ENCODE measurements at places on chromosomes 5 and 9.

DNA sequence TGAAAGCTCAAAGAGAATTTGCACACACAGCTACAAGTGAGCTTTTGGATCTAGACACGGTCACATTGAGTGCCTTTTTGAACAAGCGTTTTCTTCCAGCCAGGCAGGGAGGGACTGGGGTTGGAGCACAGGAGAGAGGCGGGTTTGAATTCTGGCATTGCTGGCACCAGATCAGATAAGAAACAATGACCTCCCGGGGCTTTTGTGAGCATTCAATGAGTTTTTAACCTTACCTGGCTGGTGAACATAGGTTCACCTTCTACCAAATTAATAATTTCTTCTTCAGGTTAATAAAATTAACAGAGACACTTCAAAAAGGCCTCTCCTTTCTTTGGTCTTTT lies 312.9 kb upstream of the MSX2 start:
- no peak for DNase-seq

DNA sequence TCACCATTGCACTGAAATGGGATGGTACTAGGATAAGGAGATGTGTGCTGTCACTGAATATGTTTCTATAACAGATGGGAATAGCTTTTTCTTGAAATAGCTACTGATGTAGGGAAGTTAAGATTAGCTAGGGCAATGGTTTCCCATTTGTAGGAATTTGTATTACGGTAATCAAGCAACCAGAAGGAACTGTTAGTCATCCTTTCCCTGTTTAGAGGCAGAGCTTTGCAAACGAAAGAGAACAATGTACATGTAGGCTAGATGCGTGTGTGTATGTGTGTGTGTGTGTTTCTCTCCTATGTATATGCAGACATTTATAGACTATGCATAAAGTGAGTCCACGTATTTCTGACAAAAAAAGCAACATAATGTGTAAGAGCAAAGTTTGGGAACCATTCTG lies 171.9 kb upstream of the GRIA1 start:
- no peak for DNase-seq

DNA sequence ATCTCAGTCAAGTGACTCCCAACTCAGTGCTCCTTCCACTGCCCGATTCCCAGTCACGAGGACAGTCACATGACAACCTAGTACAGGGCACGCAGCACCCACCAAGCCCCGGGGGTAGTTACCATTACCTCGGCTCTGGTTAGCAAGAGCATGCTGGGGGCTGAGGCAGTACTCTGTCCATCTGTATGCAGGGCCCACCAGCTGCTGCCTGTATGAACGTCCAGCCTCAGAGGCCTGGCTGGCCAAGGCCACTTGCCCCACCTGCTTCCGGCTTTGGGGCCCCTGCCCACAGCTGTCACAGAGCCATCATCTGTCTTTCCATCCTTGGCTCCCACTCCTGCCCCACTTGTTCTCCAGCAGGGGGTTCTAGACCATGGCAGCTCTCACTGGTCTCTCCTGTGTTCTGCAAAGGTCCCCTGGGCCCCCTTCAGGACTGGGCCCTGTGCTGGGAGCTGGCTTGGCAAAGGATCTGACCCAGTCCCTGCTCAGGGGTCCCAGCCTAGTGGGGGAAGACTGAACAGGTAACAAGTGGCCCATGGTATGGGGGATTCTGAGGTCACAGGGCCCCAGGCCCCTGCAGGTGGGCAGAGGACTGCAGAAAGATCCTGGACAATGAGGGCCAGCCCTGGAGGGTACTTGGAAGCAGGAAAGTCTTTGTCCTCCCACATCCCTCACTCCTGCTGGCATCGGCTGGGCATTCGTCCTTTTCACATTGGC lies 3.3 kb downstream of the RPL35 start:
- no peak for DNase-seq

DNA sequence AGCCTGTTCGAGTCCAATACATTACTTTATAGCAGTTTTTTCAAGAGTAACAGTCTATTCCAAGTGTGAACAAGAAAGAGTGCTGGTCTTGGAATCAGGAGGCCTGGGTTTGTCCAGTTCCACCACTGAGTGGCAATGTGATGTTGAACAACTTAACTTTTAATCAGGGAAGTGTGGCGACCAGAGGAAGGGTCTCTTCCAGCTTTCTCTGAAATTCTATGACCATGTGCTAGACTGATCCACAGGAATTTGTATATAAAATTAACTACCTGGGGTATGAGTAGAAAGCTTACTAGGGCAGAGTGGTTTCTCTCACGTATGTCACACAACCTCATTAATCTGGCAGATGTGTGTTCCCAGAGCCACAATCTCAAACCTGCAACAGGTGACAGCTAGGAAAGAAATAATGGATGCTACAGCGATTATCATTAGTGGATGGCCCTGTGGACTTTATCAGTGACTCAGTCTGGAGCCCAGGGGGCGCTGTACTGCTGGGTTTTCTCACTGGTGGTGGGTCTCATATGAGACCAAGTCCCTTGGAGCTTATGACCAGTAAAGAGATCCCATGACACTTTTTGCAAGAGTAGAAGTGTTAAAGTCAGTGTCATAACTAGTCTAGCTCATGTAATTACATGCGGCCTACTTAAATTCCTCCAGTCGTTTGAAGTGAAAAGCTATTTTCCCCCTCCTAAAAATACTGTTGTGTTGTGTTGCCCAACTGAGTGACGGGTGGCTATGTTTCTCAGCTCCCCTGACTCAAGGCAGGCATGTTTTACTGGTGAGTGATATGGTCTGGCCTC lies 116.5 kb downstream of the GDNF start:
- DNase-seq = no peak

DNA sequence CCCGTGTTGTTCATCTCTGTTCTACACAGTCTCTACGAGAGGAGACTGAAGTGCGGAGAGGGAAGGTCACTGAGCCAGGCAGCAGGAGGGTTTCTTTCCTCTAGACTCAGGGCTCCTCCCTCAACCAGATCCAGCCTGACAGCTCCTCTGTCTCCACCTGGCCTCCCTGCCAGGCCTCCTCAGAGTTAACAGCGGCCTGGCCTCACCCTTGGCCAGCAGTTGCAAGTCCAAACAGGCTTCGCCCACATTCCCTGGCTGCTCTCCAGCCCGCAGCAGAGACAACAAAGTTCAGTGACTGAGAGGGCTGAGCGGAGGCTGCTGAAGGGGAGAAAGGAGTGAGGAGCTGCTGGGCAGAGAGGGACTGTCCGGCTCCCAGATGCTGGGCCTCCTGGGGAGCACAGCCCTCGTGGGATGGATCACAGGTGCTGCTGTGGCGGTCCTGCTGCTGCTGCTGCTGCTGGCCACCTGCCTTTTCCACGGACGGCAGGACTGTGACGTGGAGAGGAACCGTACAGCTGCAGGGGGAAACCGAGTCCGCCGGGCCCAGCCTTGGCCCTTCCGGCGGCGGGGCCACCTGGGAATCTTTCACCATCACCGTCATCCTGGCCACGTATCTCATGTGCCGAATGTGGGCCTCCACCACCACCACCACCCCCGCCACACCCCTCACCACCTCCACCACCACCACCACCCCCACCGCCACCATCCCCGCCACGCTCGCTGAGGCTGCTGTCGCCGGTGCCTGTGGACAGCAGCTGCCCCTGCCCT lies at the start of gene HRCT1:
Gene HRCT1 (plus strand): TSS at position 291 of the 768 bp plus-strand sequence. CDS start 86 bp downstream, at position 377.
- DNase-seq = no peak

DNA sequence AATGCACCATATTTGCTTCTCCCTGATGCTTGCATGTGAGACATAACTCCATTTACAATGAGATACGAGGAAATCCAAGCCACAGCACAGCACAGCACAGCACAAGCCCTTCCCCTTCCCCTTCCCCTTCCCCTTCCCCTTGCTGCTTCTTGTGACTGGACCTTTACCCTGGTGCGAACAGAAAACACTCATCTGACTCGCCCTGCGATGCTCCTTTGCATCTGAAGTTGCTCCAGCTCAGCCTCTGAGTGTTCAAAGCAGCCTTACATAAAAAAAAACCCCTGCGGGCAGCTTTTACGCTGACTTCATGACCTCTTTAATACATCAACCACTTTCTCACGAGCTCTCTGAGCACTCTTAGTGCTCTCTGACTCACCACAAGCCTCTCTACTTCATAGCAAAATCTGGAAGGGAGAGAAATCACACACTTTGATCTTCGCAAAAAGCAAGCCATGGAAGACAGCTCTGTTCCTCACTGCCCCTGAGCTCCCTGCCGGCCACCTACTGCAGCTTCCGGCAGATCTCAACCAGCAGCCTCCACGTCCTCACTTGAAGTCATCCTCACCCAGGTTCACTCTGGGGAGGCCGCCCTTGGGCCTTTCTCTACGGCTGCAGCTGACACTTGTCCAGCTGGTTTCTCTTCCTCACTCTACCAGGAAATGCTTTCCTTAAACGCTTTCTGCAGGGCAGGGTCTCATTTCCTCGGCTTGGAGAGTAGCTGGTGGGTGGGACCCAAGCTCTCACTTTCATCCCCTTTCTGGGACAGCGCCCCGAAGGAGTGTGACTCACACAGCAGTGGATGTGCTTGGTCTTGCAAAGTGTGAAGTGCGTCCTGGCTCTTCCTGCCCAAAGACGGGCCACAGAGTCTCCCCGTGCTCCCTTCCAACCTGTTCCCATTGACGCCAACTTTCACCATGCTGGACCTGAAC lies 5.3 kb downstream of the SLC34A1 start:
- no peak for DNase-seq

DNA sequence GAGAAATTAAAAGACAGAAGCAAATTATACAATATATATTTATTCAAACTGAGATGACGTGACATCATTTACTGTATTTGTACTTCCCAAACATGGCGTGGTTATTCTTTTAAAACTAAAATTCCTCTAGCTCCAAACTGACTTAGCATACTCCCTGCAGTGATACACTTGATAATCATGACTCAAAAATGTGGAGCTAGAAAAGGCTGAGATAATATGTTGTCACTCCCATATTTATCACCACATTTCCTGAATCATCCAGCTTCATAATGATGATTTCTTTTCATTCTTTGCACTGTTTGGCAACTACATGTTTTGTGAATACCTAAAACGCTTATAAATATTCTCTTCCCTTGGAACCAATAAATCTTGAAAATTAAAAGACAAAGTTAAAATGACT lies 341.0 kb downstream of the EBF1 start:
- no peak for DNase-seq

DNA sequence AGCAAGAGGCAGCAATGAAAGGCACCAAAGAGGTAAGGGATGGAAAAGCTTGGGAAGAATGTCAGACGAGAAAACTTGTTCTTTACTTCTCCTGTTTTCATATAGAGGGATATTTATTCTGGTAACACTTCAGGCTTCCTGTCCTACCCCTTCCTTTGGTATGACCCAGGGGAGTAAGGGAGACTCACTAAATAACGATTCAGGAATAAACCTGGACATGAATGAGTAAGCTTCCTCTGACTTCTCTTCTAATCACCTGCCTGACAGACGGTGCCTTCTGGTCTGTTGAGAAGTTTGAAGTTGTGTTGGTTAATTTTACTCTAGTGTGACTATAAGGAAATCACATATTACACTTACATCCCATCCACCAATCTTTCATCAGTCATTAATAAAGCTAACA lies 461.2 kb downstream of the CDH12 start:
- DNase-seq = no peak

DNA sequence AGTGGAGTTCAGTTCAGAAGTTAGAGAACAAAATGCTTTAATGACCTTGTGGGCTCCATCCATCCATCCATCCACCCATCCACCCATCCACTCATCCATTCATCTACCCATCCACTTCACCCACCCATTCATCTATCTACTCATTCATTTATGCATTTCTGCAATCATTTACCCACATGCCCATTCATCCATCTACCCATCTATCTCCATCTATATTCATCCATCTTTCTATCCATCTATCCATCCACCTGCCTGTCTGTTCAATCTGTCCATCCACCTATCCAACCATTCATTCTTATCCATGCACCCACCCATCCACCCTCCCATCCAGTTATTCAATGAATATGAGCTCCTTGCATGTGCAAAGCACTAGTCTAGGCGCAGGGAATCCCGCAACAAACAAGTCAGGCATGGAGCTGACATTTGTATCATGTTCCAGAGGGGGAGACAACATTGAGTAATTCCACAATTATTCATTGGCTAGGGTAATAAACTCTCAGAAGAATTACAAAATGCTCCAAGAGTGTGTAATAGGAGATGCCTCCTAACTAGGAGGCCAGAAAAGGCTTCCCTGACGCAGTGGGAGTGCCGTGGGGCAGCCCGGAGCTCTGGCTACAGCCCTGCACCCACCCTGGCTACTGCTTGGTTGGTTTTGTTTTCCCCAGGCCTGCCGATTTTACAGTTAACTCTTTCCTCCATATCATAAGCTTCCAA lies 211.2 kb downstream of the NXNL2 start:
- no peak for DNase-seq

DNA sequence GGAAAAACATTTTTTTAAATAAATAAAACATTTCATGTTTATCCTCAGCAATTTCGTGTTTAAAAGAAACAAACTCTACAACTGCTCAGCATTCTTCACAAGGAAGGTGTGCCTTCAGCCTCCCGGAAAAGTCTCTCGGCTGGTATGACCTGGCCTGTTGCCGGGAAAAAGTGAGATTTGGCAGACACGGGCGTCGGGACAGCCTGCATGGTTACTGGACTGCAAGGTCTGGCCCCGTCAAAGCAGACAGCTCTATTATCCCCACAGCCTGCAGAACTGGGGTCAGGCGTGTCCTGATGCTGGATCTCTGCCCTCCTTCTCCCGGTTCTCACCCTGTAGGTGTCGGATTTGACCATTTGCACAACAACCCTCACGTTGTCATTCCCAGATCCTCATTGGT lies 120.3 kb upstream of the SPATA31C2 start:
- no peak for DNase-seq

GRCh38 chr5:141878711-141879425 lies 658 bp upstream of the PCDH1 start:
- no peak for DNase-seq

DNA sequence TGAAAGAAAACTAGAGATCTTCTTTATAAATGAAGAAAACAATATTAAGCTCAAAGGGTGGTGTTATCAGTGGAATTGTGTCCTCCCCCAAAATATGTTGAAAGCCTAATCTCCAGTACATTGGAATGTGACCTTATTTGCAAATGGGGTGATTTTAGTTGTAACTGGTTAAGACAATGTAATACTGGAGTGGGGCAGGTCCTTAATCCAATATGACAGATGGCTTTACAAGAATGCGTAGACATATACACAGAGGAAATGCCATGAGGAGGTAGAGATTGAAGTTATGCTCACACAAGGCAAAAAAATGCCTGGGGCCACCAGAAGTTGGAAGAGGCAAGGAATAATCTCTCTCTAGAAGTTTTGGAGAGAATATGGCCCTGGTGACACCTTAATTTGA lies 13.7 kb upstream of the TRIM32 start:
- DNase-seq = no peak

GRCh38 chr9:79129865-79130480 lies 441.8 kb upstream of the TLE4 start:
- DNase-seq = no peak

DNA sequence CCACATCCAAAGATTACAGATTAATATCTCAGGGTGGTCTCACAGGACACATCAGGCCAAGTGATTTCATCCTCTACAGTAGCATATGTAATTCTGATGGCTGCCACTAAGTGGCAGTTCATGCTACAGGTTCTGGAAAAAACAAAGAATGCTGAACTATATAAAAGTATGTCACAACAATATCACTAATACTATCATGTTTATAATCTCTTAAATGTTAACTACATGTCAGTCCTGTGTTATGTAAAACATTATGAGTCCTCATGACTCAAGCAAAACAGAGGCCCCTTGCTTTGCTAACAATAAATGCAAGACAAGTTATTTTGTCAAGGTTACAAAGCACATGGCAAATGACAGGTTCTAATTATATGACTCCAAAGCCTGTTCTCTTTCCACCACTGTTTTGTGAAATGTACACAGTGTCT lies 233.2 kb downstream of the FBXL17 start:
- DNase-seq = no peak

- DNase-seq = no peak
Measured at GRCh38 chr9:73067074-73067473, 84.6 kb upstream of the ANXA1 start.

- DNase-seq = no peak
Measured at GRCh38 chr9:114386886-114387679, 699 bp downstream of the AKNA start.

All from 8988T (cell line).